Brain (organoid and tissue), 16 donors: ENCODE measurements at places on chromosomes 16 and 17. TPM values are rescaled to one million over a fixed set of nuclear protein-coding genes. Genes with fewer than 3 reads are reported as not detected.

DNA sequence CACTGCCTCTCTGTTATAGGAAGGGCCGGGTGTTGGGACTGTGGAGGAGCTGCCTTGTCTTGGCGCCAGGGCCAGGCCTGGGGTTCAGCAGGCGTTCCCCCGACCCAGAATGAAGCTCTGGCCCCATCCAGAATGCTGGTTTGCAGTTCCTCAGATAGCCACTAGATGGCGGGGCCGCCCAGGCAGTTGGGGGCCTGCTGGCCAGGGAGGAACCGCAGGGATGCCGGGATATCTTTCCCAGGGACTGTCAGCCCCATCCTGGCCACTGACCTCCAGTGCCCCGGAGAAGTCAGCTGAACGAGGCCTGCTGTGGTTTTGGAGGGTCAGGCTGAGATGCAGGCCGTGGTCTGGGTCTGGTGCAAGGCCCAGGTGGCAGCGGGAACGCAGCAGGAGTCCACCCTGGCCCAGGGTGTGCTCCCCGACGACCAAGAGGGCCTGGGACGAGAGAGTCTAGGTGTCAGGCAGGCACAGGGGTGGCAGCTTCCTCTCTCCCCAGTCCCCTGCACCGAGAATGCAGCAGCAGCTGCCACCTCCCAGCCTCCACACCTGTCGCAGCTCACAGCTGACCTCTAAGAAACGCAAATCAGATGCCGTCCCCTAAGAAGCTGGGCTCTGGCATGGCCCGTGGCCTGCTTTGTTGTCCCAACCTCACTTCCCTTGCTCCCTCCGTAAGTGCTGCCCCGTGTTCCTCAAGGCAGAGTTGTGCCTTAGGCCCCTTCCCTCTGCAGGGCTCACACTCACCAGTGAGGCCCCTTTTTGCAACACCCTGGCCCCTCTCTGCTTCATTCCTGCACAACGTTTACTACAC lies 51.2 kb downstream of the RMI2 start:
- DNase-seq, result peak; percentile 86

- peak; percentile 77 for DNase-seq
These were observed 57.2 kb downstream of the TBC1D16 start for GRCh38 chr17:79978548-79978855.

GOSR2 gene
- 40.1 TPM for polyA plus RNA-seq

- peak; percentile 75 for DNase-seq
These were observed 38.8 kb upstream of the ANKFN1 start for GRCh38 chr17:56114469-56114868.

GRCh38 chr17:44955674-44956425 lies 8.3 kb upstream of the KIF18B start:
- no peak for DNase-seq

PLA2G15 gene
- 12.2 TPM for polyA plus RNA-seq

PDILT gene
- not detected for polyA plus RNA-seq

DNA sequence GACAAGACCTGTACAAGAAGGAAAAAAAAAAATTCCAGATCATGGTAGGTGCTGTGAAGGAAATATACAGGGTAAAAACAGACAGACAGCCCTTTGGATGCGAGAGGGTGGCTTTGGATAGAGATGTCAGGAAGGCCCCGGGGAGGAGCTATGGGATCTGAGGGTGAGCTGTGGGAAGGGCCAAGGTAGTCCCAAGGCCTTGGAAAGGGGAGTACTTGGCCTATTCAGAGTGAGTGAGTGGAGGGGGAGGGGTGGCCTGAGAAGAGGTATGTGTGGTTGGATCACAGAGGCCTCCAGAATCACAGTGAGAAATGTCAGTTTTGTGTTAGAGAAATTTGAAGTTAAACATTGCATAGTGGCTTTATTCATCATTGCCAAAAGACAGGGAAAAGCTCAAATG lies 31.2 kb upstream of the AKTIP start:
- DNase-seq, result no peak

GRCh38 chr17:57920916-57921703 lies 34.1 kb downstream of the CUEDC1 start:
- DNase-seq, result no peak

- no peak for DNase-seq
These were observed 40.3 kb upstream of the MED13 start for GRCh38 chr17:62105357-62105756.

DNA sequence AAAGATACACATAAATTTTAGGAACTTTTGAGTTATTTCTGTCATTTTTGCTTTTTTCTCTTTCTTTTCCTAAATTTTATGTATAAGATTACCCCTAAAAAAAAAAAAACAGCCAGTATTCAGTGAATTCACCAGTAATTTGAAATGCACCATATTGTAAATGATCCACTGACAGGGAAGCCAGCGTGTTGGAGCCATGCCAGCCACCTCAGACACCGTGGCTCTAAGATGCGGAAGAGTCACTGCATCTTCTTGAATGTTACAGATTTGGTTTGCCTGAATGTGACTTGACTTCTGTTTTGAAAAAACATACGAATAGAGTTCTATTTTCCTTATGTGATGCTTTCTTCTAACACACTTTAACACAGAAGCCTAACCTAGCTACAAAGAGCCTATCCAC lies 37.4 kb downstream of the CLUAP1 start:
- no peak for DNase-seq

ANKRD40CL gene
- not detected for polyA plus RNA-seq

DNA sequence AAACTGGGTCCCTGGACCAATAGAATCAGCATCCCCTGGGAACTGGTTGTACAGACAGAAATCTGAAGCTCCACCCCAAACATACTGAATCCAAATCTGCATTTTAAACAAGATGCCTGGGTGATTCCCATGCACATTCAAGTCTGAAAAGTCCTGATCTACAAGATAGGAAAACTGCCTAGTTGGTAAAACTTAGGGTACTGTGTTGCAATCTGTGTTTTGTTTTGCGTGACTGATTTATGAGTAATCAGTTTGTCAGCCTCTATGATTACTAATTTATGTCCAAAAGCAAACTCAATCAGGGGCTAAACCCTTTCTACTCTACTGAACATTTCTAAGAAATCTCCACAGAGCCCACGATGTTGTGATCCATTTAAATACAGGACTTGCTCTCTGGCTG lies 103.8 kb downstream of the YPEL2 start:
- no peak for DNase-seq

GRB7 gene
- 27.3 TPM for polyA plus RNA-seq

SLC5A10 gene
- polyA plus RNA-seq, result not detected

KRTAP9-4 gene
- polyA plus RNA-seq, result not detected

CX3CL1 gene
- 23.2 TPM for polyA plus RNA-seq

DNA sequence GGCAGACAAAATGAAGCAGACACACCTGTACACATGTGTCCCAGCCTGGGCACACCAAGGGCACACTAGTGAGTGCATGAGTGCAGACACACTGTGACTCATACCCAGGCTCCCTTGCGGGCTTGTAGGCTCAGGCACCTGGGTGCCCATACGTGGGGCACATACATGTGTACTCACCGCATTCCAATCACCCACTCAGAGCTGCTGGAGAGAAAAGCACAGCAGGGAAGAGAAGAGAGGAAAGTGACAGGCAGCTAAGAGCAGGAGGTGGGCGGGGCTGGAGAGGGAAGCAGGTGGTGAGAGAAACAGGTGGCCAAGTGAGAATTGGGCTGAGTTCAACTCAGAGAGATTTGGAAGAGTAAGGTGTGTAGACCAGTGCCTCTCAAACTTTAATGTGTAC lies 54.0 kb downstream of the TMEM132E start:
- DNase-seq, result no peak

CCL7 gene
- polyA plus RNA-seq, result not detected

GRCh38 chr17:35617505-35617904 lies 30.4 kb downstream of the AP2B1 start:
- no peak for DNase-seq

DNA sequence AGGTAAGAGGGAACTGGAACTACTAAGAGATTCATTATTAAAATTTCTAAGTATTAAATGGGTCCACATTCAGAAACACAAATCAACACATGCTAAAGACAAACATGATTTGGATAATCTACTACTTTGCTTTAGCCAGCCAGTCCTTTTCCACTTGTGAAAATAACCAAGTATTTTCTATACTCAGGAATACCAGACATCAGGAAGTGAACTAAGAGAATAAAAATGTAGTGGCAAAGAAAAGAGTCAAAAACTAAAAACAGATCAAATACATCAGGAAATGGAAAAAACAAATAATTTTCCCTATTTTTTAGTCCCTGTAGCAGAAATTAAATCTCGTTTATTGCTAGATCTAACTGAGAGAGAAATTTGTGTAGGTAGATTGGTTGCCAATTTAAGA lies 78.0 kb downstream of the MYO1D start:
- DNase-seq, result no peak

GRCh38 chr17:57138956-57139576 lies 54.0 kb downstream of the AKAP1 start:
- no peak for DNase-seq

CACNA1G gene
- 2.0 TPM for polyA plus RNA-seq

- DNase-seq, result peak; percentile 47
These were observed 555 bp downstream of the NUP88 start for GRCh38 chr17:5418858-5419355.

MYH1 gene
- not detected for polyA plus RNA-seq

SRCIN1 gene
- polyA plus RNA-seq, result 42.9 TPM

GRCh38 chr17:7024402-7024785 lies 1.5 kb downstream of the BCL6B start:
- no peak for DNase-seq

- no peak for DNase-seq
These were observed 2.9 kb upstream of the GSDMB start for GRCh38 chr17:39921323-39921722.

DNA sequence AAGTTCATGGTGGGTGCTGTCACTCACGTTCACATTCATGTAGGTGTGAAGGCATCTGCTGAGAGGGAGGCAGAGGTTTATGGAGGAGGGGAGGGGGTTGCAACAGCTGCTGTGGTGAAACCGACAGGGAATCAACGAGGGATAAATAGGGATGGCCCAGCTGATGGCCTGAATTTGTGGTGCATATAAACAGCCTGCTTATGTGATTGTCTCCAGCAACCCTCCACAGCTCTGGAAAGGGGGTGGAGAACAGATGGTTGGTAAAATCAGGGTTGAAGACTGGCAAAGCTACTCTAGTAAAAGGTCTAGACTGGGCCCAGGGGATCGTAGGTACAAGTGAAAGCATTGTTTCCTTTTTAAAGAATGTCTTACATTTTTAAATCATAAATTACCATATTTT lies 53.7 kb downstream of the IQCK start:
- peak; percentile 35 for DNase-seq

DNA sequence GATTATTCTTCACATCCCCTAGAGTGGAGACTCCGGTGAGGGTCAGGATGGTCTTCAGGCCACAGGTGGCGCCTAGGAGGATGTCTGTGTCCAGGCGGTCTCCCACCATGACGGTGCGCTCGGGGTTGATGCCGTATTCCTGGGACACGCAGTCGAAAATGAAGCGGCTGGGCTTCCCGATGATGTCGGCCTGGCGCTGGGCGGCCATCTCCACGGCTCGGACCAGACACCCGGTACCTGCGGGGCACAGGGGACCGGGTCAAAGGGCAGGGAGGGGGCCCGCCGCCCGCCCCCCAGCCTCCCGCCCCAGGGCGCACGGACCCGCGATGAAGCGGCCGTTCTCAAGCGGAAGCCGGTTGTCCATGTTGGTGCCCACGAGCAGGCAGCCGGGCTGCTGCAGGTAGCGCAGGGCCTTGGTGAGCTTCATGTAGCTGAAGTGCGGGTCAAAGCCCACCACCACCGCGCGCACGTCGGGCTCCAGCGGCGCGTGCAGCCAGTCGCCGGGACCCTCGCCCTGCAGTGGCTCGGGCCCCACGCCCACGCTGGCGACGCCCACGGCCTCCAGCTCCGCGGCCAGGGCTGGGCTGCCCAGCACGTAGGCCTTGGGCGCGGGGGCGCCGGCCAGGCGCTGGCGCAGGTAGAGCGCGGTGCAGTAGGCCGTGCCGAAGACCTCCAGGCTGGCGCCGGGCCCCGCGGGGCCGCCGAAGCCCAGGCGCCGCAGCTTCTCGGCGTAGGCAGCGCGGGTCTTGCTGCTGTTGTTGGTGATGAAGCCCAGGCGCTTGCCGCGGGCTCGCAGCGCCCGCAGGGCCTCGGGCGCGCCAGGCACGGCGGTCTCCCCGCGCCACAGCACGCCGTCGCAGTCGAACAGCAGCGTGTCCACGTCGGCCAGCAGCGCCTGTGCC lies 572 bp downstream of the PGP start:
- DNase-seq, result no peak

GRCh38 chr16:58417600-58417999 lies 25.3 kb downstream of the GINS3 start:
- DNase-seq, result no peak

PLEKHM1 gene
- 14.5 TPM for polyA plus RNA-seq
